Forelimb muscle (tissue), 1 donor: ENCODE measurements at places on chromosomes 13 and 19.

DNA sequence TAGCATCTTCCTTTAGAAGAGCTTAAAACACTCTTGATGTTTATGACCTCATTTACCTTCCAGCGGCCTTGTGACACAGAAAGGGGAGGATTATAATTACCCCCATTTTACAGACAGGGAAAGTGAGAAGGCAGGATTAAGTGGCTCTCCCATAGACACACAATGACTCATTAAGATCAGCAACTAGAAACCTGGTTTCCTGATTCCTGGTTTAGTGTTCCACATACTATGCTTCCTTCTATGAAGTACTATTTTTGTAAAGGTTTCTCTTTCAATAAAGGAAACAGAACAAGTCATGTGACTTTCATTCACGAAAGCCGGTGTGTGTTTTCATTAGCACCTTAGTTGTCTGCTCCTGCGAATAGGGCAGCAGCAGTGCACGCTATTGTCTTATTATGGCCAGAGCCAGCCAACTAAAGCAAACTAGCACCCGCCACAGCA, 8.3 kb downstream of the IRS2 start:
- no peak for DNase-seq

DNA sequence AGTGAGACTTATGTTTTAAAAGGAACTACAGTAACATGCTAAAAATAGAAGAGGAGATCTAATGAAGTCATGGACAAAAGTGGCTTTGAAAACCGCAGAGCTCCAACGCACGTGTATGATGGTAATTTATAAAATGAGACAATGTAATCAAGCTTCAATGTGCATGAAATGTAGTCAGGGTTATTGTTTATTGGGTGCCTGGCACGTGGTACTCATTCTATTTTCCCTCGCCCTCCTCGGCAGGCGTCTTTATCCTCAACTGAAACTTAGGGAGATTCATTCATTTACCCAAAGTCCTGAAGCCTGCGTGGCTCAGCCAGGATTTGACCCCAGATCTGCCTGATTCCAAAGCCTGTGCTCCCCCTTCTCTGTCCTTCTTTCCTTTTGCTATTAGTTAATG, 79.8 kb downstream of the CHST8 start:
- DNase-seq, result no peak

DNA sequence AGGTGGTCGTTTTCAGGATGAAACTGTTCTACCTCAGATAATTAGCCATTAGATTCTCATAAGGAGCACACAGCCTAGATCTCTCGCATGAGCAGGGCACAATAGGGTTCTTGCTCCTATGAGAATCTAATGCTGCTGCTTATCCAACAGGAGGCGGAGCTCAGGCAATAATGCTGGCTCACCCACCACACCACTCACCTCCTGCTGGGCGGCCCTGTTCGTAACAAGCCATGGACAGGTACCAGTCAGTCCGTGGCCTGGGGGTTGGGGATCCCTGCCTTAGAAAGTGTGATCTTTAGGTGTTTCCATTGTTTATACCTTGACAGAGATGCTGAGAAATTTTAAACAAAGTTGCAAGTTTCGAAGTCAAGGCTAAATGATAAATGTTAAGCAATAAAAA, 344.6 kb upstream of the HTR2A start:
- no peak for DNase-seq

GRCh38 chr19:47486900-47487299, 2.9 kb upstream of the KPTN start:
- no peak for DNase-seq

DNA sequence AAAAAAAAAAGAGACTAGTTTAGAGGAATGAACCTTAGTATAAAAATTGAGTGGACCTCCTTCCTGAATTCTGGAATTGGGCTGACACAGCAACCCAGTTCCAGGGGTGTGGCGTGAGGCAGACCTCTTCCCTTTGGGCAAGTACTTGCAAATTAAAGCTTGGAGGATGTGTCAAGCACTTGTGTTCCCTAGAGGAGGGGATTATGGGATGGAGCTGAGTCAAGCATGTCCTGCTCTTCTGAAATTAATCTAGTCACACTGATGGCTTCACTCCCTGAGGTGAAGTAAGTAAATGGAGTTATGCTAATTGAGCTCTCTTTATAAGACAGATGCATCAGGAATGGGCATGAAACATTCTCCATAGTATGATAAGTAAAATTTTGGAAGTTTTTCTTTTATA, 107.7 kb upstream of the HTR2A start:
- DNase-seq, result no peak

GRCh38 chr13:59483501-59484145, 680.1 kb downstream of the DIAPH3 start:
- DNase-seq, result no peak

- no peak for DNase-seq
Measured at GRCh38 chr13:104295537-104295936, 1229.3 kb upstream of the SLC10A2 start.

DNA sequence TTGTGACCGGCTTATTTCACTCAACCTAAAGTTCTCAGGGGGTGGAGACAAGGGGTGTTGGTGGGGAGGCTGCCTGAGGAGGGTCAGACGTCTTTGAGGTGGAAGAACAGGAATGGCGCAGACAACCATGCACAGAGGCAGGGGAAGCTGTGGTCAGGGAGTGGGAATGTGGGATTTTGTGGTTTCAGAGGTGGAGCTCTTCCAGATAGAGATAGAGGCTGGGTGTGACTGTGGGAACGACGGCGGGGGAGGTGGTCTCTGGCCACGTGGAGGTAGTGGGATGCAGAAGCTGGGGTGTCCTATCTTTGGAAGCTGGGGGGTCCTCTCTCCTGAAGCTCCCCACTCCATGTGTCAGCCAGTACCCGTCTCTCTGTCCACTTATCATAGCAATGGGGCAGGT, 7.8 kb upstream of the KLK14 start:
- DNase-seq, result no peak

- DNase-seq, result no peak
Measured at GRCh38 chr13:113904411-113904810, 40.5 kb upstream of the GAS6 start.

GRCh38 chr13:61812286-61812685, 396.6 kb upstream of the PCDH20 start:
- DNase-seq, result no peak

GRCh38 chr13:73136776-73137175, 78.0 kb downstream of the KLF5 start:
- no peak for DNase-seq

GRCh38 chr19:39568604-39569003, 28.6 kb upstream of the EID2 start:
- no peak for DNase-seq

DNA sequence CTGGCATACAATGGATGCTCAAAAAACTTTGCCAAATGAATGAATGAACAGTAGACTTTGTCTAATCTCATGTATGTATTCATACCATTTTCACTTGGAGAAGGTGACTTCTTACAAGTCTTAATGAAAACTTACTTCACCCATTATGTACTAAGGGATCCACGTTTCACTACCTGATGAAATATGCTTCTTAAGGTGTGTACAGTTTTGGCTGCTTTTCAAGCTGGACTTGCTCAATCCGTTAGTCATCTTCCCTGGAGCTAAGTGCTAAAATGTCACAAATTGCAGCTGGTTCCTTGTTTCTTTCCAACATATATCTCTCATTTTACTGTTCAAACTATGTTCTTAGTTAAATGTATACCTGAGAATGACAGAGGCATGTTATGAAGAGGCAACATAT, 4.2 kb upstream of the CCNA1 start:
- DNase-seq, result no peak

DNA sequence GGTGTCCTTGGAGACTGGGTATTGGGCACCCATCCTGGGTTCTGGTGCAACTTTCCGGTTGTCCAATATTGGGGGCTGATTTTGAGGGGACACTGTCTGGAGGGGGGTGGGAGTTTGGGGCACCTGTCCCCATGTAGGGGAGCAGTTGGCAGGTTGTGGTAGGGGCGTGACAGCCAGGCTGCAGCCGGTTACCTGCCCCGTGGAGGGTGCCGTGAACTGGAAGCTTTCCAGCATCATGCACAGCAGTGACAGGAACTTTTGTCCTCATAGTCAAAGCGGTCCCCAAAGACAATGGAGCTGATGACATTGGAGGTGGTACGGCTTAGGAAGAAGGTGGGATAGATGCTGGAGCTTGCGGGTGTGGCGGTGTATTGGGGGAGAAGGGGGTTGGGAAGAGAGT, 34.3 kb downstream of the CYP2B6 start:
- no peak for DNase-seq

- DNase-seq, result no peak
Measured at GRCh38 chr19:5025027-5025426, 56.1 kb downstream of the KDM4B start.

- DNase-seq, result no peak
Measured at GRCh38 chr19:55145232-55145631, 3.8 kb downstream of the TNNT1 start.

DNA sequence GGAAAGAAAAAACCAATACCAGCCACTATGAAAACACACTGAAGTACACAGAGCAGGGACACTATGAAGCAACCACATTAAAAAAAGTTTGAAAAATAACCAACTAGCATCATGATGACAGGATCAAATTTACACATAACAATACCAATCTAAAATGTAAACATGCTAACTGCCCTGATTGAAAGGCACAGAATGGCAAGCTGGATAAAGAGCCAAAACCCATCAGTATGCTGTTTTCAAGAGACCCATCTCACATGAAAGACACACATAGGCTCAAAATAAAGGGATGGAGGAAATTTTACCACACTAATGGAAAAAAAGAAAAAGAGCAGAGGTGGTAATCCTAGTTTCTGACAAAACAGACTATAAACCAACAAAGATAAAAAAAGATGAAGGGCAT, 291.3 kb downstream of the SLC7A1 start:
- DNase-seq, result no peak

DNA sequence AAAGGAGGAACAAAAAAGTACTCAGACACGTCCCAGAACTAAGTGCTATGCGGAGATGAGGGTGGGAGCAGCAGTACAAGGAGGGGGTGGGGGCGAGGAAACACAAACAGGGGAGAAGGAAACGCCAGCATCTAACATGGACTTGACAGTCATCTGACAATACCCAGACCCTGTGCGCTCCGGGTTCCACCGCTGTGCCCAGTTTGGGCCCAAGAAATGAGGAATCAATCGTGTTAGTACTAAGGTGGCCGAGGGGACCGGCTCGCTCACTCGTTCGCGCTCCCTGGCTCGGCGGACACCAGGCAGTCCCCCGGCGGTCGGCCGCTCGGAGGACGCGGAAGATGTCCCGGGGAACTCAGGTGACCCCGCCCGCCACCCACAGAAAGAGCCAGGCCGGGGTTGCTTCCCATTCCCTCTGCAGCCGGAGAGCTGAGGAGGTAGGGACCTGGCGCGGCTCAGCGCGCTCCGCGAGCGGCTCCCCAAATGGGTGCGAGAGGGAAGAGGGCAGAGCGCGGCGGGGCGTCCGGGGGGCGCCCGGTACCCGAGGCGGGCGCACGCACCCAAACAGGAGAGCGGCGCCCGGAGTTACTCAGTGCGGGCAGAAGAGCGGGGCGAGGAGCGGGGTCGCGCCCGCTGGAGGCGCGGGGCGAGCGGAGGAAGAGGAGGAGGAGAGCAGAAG, 616 bp downstream of the TSHZ3 start:
- DNase-seq, result no peak

GRCh38 chr19:19232261-19232721, 20.5 kb downstream of the NCAN start:
- no peak for DNase-seq

DNA sequence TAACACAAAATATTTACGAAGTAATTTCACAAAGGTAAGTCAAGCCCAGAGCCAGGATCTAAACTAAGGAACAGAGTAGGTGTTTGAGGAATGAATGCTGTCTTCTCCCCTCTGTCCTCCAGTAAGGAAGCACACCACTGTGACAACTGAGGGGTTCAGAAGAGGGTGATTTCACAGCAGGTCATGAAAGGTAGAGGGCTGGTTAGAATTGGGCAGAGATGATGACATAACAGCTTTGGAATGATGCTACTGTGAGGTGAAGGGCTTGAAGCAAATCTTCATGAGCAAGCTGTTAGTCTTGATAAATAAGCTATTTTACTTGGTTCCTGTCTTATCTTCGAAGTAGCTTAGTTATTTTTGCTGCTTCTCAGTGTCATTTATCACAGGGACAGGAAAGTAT, 498.6 kb downstream of the FGF9 start:
- DNase-seq, result no peak

DNA sequence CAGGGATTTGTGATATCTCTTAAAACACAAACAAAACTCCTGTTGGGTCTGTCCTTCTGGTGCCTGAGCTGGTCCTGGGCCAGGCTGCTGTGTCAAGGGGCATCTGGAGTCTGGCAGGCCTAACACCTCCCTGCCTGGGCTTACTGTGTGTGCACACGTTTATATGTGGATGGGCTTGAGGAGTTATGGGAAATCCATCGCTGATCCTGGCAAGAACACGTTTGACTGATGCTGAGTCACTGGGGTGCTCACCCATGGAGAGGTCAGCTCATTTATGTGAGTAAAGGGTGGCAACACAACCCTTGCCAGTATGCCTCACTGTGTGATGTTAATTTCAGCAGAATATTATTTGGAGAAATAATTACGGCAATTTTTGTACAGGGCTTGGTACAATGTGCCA, 44.5 kb upstream of the PCDH8 start:
- DNase-seq, result no peak

GRCh38 chr13:24627090-24627714, 53.0 kb upstream of the ATP12A start:
- DNase-seq, result no peak

DNA sequence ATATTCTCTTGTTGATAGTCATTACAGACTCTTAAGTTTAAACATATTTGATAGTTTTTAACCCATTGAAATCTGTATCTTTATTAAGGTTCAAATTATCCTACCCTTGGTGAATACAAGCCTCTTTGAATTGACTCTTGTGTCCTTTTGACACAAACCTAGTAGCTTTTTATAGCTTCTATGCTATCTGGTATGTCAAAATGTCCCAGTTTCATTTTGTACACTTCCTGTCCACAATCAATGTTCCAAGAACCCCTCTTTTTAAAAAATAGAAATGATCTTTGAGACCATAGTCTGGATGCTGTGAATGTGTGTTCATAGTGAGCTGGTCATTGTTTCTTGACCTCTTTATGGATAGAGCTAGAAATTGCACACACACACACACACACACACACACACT, 39.2 kb upstream of the FGF14 start:
- no peak for DNase-seq

GRCh38 chr19:18239303-18239702, 13.1 kb upstream of the PDE4C start:
- DNase-seq, result no peak

DNA sequence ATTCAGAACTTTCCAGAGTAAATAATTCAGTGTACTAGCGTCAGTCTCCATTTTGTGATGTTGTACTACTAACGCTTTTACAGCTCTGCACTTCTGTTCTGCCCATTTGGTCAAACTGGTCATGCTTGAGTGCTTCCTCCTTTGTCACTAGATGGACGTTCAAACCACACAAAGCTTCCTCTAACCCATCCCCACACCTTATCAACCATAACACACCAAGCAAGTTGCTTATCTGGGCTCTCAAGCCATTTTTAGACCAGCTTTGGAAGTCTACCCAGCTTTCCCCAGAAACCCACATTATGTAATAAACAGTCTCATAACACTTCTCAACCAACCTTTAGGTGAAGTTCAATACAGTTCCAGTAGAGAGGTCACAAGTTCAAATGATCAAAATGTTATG, 2.3 kb upstream of the ZNF347 start:
- no peak for DNase-seq
